ENCODE measurements at places on chromosomes 13 and 19.

DNA sequence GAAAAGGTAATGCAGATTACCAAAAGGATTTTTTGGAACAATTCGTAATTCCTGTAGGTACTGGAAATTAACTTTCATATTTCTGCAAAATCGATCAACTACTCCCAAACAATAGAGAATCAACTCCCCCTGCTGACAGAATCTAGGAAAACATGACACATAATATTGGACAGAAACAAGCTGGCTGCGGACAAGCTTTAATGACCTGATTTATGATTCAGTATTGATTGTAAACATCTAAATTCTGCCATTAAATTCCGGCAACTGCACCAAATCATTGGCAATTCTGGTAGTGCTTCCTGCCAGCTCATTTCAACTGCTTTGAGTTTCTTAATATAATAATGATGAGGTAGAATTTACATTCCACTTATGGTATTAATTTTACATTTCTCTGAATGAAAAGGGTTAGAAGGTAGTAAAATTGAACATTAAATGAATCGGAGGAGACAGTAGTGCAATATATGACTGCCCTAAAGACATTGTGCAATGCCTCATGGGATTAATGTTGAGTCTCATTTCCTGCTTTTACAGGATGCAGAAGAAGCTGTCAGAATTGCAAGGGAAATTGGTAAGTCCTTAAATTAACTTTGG lies 146.5 kb downstream of the PCCA start:
- DNase-seq, result no peak

DNA sequence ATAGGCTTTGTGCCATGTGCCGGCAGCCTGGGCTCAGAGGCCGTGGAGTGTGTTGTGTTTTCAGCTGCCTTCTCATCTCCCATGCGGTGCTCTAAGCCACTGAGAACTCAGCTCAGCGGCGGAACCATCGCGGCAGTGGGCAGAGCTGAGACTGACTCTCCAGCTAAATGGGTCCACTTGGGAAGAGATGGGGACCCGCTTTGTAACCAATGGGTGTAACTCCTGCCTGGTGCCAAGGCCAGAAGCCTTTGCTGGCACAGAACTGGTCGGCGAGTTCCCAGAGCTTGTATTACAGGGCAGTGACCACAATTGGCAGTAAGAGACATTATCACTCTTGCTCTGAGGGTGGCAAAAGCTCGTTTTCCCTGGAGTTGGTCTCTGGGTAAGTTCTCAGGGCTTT lies 183.0 kb downstream of the STK24 start:
- DNase-seq, result no peak

DNA sequence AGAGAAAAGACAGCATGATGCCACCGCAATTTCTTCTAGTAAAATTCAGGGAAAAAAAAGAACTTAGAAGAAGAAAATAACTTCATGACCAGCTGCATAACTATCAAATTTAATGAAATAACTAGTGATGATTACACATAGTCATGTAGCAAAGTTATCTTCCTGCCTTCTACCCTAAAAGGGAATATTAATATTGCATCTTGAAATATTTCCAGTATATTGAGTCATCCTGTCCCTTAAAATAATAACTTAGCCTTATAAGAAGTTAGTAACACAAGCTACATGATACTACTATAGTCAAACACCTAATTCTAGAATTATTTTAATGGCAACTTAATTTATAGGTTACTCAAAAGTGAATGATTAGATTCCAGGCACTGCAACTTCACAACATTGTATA lies 289.2 kb downstream of the KLF12 start:
- no peak for DNase-seq

DNA sequence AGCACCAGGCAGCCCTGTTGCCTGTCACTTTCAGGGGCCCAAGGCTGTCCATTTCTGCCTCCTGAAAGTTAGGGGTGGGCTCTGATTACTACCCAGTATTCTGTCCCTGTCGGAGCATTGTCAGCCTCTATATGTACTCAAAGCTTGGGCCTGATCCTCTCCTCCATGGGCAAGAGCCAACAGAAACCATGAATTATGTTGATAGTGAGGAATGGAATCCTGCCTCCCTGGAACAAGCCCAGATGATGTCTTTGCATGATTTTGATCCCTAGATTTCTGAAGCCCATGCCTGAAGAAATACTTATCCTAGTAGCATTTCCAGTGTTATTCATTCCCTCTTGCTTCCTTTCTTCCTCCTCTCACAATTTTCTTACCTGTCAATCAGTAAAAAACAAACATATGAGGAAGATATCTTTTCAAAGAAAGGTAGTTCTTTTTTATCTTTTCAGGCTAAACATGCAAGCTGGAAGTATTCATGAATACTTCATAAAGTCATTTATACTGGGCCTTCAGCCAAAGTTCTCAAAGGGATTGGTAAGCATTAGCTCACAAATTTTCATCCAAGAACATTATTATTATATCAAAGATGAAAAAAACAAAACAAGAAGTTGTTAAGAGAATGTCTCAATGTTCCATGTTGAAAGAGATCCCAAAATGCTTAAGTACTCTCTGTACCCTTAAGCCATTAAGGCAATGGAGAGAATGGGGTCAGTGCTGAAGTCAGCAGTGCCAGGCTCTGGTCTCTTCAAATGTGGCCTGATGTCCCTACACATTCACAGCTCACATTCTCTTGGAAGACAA lies 171.7 kb downstream of the NHLRC3 start:
- no peak for DNase-seq

GRCh38 chr19:52570000-52570861 lies at the start of gene ZNF701:
Gene ZNF701, plus strand, starts transcription at chr19:52570287. Its CDS starts 3,861 bp downstream, at chr19:52574148.
- peak; percentile 91 for DNase-seq

GRCh38 chr19:58181902-58182576 lies 822 bp upstream of the ZNF274 start:
- no peak for DNase-seq

DNA sequence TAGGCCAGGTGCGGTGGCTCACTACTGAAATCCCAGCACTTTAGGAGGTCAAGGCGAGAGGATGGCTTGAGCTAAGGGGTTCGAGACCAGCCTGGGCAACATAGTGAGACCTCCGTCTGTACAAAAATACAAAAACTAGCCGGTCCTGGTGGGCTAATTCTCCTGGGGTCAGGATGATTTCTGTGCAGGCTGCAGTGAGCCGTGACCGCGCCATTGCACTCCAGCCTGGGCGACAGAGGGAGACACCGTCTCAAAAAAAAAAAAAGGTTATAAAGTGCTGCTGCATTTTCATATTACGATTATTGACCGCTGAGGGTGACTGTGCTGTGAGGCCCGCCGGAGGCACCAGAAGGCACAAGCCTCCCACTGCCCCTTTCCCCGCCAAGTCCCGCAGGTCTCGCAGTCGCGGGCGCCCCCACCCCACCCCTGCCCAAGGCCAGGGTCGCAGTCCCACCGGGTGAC lies 477 bp upstream of the PLEKHF1 start:
- DNase-seq, result no peak

GRCh38 chr13:28043224-28043623 lies 54.7 kb upstream of the URAD start:
- no peak for DNase-seq

DNA sequence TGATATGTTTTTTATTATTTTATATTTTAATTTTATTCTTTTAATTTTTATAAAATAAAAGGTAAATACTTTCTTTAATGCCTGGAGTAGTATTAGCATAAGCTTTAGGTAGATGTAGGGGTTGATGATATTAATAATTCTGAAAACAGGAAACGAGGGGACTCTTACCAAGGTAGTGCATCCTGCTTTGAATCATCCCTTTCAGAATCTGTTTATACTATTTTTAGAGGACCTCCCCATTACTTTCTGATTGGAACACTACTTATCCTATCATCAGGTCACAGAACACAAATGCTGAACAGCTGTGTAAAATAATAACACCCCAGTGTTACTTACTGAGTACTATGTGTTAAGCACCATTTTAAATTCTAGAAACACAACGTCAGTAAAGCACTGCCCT lies 27.3 kb downstream of the COG6 start:
- DNase-seq, result no peak

Data from stimulated activated CD8-positive, alpha-beta memory T cell treated with anti-CD3 and anti-CD28 coated beads, Interleukin-15, amount 100 ng/mL, for 24 hours (primary cell).